ENCODE measurements at places on chromosomes 5 and 9.
A peak's percentile ranks its signal among the peaks of the same experiment; 100 is the strongest.

DNA sequence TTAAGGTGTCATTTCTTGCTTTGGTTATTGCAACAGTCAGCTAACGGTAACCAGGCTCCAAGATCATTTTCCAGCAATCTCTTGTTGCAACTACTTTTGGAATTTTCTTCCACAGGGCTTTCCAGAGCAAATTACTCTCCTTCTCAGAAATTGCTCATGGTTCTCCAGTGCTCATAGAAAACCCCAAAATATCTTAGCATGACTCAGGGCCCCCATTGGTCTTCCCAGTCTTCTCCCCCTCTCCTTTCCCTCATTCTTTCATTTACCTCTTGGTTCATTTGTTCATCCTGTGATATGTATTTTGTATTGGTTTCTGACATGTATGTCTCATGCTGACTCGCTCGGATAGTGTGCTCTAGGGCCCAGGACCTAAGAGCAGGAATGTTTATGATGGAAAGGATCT is 35.6 kb downstream of the WWC1 start:
- peak; percentile 58 for DNase-seq

GRCh38 chr9:4435197-4435596 is 55.1 kb upstream of the SLC1A1 start:
- DNase-seq = peak; percentile 62

- no peak for DNase-seq
These were observed 131.8 kb downstream of the EFNA5 start for GRCh38 chr5:107538805-107539445.

- DNase-seq = no peak
These were observed 108.6 kb downstream of the SERINC5 start for GRCh38 chr5:80147119-80147815.

DNA sequence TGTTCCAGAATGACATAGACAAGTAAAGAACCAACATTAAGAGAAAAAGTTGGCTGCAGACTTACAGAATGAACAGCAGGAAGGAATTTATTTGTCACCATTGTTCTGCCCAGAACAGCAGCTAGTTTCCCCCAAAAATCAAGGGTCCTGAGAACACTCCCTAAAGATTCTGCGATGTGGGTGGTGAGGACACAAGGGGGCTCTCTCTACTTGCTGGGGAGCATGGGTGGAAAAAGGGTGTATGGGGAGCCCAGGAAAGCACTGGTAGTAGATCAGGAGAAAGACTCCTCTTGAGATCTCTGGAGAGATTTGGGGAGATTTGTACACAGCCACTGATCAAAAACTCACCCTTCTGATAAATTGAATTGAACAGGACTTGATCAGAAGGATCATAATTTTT is 316.5 kb downstream of the KCTD16 start:
- DNase-seq = no peak

- DNase-seq = no peak
These were observed 106.3 kb downstream of the MEF2C start for GRCh38 chr5:88776692-88777091.
